Fibroblast of skin of right biceps (primary cell): ENCODE measurements at places on chromosomes 13 and 19.

DNA sequence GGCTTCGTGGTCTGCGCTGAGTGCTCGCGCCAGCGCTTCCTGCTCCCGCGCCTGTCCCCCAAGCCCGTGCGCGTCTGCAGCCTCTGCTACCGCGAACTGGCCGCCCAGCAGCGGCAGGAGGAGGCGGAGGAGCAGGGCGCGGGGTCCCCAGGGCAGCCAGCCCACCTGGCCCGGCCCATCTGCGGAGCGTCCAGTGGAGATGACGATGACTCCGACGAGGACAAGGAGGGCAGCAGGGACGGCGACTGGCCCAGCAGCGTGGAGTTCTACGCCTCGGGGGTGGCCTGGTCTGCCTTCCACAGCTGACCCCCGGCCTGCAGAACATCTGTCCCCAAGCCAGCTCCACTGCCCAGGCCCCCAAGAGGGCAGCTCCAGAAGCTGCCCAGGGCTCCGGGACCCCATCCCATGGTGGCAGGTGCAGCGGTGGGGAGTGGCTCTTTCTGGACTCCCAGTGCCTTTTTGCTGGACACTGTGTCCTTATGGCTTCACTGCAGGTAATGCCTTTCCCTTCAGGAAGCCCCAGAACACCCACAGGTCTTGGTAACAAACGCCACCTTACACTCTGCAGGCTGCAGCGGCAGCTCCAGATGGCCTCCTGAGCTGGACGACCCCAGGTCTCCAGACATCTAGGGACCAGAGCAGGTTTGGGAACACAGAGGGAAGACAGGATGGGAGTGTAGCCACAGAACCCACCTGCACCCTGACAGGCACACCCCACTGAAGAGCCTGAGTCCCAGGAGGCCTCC, 9.3 kb downstream of the PLEKHF1 start:
- no peak for DNase-seq

- DNase-seq, result no peak
Observed at GRCh38 chr13:29589234-29589633, 6.3 kb downstream of the SLC7A1 start.

- DNase-seq, result no peak
Observed at GRCh38 chr13:27236478-27236877, 14.9 kb upstream of the RPL21 start.

DNA sequence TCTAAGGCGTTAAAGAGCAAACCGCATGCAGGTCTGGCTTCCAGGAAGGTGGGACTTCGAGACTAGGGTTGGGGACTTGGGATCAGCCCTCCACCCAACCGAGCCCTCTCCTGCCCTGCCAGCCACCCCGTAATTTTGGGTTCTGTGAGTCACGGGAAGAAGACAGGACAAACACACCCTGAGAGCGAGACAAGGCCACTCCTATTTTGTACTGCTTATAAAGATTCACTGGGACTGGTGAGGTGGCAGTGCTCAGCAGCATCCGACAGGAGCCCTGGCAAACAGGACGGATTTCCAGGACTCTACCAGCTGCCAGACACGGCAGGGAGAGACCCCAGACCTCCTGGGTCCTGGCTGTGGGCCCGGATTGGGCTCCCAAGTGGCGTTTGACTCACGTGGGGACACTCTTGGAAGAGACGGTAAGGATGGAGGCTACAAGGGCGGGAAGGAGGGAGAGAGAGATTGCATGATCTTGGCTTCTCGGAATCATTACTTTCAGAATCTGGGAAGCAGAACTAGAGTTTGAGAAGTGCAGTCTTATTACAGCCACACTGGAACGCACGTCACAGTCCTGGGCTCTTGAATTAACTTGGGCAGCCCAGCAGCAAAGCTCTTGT, at the start of gene C5AR2:
C5AR2 (plus strand) TSS at position 245 of the 617 bp plus-strand sequence. CDS start 8,625 bp downstream, outside the sequence.
- no peak for DNase-seq

GRCh38 chr13:102642475-102642874, 45.7 kb downstream of the TPP2 start:
- no peak for DNase-seq

DNA sequence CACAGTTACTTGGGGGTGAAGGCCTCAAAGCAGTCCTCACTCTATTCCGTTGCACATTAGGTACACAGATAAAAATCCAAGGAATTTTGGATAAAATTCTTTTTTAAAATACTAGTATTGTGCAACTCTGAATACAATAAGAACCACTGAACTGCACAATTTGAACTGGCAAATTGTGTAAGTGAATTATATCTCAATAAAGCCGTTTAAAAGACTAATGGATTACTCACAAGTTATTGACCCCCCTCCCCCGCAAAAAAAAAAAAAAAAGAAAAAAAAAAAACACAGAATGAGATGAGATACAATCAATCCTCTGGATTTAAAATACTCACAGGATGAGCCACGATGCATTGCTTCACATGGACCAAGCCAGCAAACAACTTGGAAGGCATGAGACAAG, 86.4 kb downstream of the CRYL1 start:
- peak; percentile 41 for DNase-seq

GRCh38 chr13:43170506-43170905, 147.1 kb downstream of the DNAJC15 start:
- no peak for DNase-seq

DNA sequence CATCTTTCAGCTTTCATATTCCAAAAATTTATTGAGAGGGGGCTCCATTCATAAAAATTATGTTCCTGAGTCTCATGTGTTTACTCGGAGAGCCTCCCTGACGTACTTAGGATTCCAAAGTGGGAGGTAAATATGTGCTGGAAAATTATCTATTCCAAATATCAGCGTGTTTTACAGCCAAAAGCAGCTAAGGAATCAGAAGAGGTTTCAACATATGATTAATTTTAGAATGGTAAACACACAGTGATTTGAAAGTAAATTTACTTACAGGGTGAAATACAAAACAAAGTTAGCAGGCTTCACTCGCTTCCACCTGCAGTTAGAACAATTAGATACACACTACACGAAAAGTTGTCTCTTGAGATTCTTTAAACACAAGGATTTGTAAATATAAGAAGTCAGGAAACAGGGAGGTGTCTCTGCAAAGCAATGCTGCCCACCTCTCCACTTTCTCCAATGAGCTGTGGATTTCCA, 313.8 kb upstream of the NBEA start:
- DNase-seq, result no peak

DNA sequence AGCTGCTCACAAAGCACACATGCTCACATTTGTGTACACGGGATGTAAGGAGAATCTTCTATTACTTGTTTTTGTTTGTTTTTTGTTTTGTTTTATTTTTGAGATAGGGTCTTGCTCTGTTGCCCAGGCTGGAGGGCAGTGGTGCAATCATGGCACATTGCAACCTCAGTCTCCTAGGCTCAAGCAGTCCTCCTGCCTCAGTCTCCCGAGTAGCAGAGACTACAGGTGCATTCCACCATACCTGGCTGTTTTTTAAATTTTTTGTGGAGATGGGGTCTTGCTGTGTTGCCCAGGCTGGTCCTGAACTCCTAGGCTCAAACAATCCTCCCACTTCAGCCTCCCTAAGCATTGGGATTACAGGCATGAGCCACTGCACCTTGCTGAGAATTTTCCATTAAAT, 41.8 kb downstream of the KCNC3 start:
- no peak for DNase-seq

- DNase-seq, result no peak
Observed at GRCh38 chr13:67229481-67230403, at the start of gene PCDH9. Gene PCDH9, minus strand, starts transcription at chr13:67230336. Its CDS starts 1,896 bp downstream, at chr13:67228440.

DNA sequence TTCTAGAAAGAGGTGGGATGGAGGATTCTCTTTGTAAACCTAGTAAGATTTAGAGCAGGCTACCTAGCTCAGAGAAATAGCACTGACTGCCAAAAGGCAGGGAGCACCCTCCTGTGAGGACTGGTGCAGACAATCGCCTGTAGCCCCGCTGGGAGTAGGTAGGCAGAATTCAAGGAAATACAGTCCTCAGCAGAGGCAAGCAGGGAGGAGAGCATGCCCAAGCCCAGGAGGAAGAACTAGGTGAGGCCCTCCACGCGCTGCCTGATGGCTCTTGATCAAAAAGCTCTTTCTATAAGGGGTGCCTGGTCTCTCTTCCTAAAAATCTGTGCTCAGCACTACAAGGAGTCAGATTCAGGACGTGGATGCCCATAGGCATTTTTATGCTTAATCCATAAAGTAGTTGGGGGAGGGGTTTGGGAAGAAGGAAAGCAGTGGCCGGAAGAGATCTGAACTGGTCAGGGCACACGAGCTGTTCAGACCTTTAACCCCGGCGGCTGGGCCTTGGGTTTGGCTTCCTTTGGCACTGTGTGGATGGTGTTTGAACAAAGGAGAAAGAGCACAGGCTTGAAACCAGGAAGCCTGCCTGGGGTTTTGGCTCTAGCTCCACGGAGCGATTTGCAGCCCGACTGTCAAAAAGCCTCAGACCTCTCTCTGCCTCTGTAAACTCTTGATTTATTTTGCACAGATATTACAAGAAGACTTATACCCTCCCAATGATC, 320.6 kb downstream of the FOXO1 start:
- DNase-seq, result no peak

DNA sequence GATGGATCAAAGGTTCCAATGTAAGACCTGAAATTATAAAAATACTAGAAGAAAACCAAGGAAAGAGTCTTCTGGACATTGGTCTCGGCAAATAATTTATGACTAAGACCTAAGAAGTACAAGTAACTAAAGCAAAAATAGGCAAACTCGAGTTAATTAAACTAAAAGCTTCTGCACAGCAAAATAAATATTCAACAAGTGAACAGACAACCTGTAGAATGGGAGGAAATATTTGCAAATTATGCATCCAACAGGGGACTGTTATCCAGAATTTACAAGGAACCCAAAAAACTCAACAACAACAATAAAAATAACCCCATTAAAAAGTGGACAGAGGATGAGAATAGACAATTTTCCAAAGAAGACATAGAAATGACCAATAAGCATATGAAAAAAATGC, 9.7 kb upstream of the SLAIN1 start:
- no peak for DNase-seq

- DNase-seq, result no peak
Observed at GRCh38 chr19:10137751-10138682, 18.3 kb upstream of the EIF3G start.

DNA sequence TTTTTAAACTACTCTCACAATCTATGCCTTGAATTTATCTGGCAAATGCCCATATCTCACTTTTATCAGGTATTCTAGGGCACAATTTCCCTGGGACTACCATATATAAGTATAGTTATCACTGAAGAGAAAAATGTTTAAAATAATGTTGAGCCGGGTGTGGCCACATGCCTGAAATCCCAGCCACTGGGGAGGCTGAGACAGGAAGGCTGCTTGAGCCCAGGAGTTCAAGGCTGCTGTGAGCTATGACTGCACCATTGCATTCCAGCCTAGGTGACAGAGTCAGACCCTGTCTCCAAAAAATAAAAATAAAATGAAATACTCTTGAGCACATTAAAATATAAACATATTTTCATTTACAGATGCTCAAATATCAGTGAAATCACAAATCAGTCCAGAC, 4.1 kb downstream of the KATNAL1 start:
- no peak for DNase-seq

DNA sequence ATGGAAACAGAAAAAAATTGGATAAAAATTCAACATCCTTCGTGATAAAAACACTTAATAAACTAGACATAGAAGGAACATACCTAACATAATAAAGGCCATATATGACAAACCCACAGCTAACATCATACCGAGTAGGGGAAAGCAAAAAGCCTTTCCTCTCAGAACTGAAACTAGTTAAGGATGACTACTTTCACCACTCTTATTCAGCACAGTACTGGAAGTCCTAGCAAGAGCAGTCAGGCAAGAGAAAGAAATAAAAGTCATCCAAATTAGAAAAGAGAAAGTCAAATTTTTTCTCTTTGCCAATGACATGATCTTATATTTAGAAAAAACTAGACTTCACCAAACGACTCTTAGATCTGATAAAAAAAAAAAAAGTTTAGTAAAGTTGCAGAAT, 25.8 kb upstream of the SLC7A9 start:
- no peak for DNase-seq

DNA sequence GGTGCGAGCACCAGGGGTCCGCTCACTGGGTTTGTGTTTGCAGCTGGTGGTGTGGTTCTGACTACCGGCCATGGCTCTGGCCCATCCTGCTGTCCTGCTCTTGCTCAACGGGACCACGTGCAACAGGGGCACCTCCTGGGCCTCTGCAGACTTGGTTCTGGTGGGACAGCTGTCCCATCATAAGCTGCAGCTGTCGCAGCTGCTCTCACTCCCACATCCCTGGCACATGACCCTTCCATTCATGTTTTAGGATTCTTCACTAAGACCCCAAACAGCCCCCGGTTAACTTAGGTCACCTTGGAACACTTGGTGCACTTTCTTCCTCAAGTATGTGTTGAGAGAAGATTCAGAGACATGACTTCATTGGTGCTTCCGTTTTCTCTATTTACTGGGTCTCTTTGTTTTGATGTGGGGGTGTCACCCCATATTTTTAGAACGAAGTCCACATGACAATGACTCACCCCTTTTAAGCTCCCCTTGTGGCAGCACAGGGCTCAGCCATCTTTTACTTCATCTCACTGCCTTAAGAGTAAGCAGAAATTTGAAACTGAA, 68.4 kb upstream of the ARHGEF7 start:
- DNase-seq, result peak; percentile 25

- no peak for DNase-seq
Observed at GRCh38 chr19:38532939-38533338, 84.8 kb downstream of the MAP4K1 start.
